ENCODE measurements at places on chromosomes 12 and 14.

DNA sequence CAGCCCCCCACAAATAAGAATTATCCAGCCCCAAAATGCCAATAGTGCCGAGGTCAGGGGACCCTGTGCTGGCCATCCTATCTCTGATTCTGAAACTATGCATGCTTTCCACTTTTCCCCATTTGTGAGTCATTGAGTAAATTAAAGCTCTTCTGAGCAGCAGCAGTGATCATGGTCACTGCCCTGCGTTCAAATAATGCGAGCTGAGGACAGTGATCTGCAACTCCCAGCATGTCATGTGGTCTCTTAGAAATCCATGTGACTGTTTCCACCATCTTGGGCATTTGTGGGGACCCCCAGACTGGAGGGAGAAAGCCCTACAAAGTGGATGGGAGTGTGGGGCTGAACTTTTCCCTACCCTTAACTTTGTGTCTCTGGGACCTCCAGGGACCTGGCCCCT is 53.8 kb downstream of the C14orf132 start:
- H3K27me3 ChIP-seq, result no peaks in the 10 kb centered on the region
- H3K4me1 ChIP-seq, result peaks cover 14% of the 10 kb centered on the region
- no peak overlapping the region for H3K4me3 ChIP-seq
- DNase-seq, result no peak
- no peak overlapping the region for H3K27ac ChIP-seq

GRCh38 chr12:106178562-106178961 is 39.8 kb upstream of the NUAK1 start:
- H3K36me3 ChIP-seq, result no peaks in the 10 kb centered on the region
- H3K27ac ChIP-seq, result no peak overlapping the region
- no peaks in the 10 kb centered on the region for H3K27me3 ChIP-seq
- no peaks in the 10 kb centered on the region for H3K4me1 ChIP-seq

- H3K36me3 ChIP-seq, result no peaks in the 10 kb centered on the region
- H3K27ac ChIP-seq, result no peak overlapping the region
- DNase-seq, result no peak
- H3K27me3 ChIP-seq, result no peaks in the 10 kb centered on the region
- no peak overlapping the region for H3K4me3 ChIP-seq
- peaks cover 10% of the 10 kb centered on the region for H3K4me1 ChIP-seq
These were observed 218.5 kb downstream of the PHETA1 start for GRCh38 chr12:111150360-111150759.

DNA sequence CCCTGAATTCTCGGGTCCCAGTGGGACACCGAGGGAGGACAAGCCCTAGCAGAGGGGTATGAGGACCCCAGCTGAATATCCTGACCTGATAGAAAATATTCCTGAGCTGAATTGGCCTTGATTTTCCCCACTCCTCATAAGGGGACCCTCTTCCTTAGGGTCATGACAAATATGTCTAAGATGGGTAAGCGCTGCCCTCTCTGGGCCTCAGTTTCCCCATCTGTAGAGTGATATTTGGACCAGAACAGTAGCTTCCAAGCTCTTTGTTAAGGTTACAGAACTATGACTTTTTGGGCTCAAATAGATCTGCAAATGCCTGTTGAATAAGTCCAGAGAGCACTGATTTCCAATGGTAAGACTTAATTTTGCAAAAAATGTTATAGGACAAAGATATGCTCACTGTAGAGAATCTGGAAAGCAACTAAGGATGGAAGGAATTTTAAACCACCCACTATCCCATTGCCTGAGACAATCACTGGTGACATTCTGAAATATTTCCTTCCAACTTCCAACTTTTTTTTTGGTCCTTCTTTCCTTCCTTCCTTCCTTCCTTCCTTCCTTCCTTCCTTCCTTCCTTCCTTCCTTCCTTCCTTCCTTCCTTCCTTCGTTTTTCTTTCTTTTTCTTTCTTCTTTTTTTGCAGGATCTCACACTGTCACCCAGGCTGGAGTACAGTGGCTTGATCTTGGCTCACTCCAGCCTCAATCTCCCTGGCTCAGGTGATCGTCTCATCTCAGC is 32.0 kb downstream of the MYL2 start:
- no peak overlapping the region for H3K27ac ChIP-seq
- no peaks in the 10 kb centered on the region for H3K27me3 ChIP-seq
- DNase-seq, result no peak
- no peaks in the 10 kb centered on the region for H3K4me1 ChIP-seq
- H3K36me3 ChIP-seq, result no peaks in the 10 kb centered on the region

GRCh38 chr12:104514092-104514810 is 57.5 kb downstream of the CHST11 start:
- H3K4me1 ChIP-seq, result peaks cover 10% of the 10 kb centered on the region
- H3K4me3 ChIP-seq, result no peak overlapping the region
- no peaks in the 10 kb centered on the region for H3K36me3 ChIP-seq
- DNase-seq, result no peak
- no peaks in the 10 kb centered on the region for H3K27me3 ChIP-seq
- H3K27ac ChIP-seq, result no peak overlapping the region

GRCh38 chr14:104576232-104576969 is 3.2 kb upstream of the C14orf180 start:
- no peak overlapping the region for H3K27ac ChIP-seq
- H3K27me3 ChIP-seq, result no peaks in the 10 kb centered on the region
- H3K4me3 ChIP-seq, result no peak overlapping the region
- no peak for DNase-seq
- no peaks in the 10 kb centered on the region for H3K36me3 ChIP-seq

DNA sequence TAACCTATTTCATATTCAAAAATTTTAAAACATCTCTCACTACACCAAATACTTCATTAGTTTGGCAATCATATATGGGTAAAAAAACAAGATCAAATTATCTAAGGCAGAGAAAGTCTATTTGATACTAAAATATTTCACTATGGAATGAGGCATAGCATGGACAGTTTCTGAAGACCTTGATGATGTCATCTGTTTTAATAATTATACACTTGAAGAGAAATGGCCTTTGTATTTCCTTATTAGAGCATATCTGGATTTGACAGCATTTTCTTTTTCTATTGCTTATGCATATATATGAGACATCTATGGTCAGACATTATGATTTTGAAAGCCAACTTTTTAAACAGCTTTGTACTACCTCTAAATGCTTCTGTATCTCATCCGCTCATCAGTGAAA is 88.6 kb downstream of the DDHD1 start:
- H3K27ac ChIP-seq, result no peak overlapping the region
- no peak overlapping the region for H3K4me3 ChIP-seq
- H3K27me3 ChIP-seq, result no peaks in the 10 kb centered on the region
- no peak for DNase-seq

DNA sequence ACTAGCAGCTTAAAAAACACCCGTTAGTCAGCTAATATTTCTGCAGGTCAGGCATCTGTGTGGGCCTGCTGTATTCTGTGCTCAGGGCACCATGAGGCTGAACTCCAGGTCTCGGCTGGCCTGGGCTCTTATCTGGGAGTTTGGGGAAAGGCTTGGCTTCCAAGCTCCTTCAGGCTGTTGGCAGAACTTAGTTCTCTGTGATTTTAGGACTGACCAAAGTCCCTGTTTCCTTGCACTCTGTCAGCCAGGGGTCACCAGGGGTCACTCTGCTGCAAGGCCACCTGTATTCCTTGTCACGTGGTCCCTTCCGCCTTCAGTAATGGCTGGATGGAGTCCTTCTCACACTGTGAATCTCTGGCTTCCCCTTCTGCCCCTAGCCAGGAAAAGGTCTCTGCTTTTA is 586.4 kb downstream of the AACS start:
- H3K4me3 ChIP-seq, result no peak overlapping the region
- no peaks in the 10 kb centered on the region for H3K36me3 ChIP-seq
- no peak overlapping the region for H3K27ac ChIP-seq
- DNase-seq, result no peak

DNA sequence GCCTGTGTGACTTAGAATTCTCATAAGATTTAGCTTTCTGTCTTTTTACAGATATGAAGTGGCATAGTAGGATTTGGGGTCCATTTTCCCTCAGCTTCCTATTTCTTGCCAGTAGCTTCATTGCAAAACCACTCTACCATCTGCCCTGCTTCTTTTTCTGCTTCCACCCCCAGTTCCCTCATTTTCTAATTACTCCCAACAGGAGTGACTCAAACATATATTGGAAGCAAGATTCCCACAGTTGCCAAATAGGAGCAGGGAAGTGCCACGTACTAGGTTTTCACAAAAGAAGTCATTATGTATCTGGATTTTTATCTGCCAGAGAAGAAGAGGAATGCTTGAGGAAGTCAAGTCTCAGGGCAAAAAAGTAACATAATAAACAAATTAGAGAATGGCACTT is 64.1 kb downstream of the ANO4 start:
- no peak overlapping the region for H3K4me3 ChIP-seq
- H3K27me3 ChIP-seq, result no peaks in the 10 kb centered on the region
- H3K27ac ChIP-seq, result no peak overlapping the region
- no peak for DNase-seq
- H3K4me1 ChIP-seq, result 0 out of 2 replicates have a peak, but pooled peaks cover 4% of the 10 kb centered on the region

GRCh38 chr14:50542941-50543418 is 10.6 kb upstream of the MAP4K5 start:
- H3K27ac ChIP-seq, result no peak overlapping the region
- no peak overlapping the region for H3K4me3 ChIP-seq
- H3K36me3 ChIP-seq, result no peaks in the 10 kb centered on the region
- peak; percentile 77 for DNase-seq
- no peaks in the 10 kb centered on the region for H3K4me1 ChIP-seq
- H3K27me3 ChIP-seq, result no peaks in the 10 kb centered on the region

- no peak overlapping the region for H3K4me3 ChIP-seq
- no peak for DNase-seq
- no peaks in the 10 kb centered on the region for H3K27me3 ChIP-seq
- H3K27ac ChIP-seq, result no peak overlapping the region
These were observed 9.2 kb upstream of the INF2 start for GRCh38 chr14:104680056-104680805.

DNA sequence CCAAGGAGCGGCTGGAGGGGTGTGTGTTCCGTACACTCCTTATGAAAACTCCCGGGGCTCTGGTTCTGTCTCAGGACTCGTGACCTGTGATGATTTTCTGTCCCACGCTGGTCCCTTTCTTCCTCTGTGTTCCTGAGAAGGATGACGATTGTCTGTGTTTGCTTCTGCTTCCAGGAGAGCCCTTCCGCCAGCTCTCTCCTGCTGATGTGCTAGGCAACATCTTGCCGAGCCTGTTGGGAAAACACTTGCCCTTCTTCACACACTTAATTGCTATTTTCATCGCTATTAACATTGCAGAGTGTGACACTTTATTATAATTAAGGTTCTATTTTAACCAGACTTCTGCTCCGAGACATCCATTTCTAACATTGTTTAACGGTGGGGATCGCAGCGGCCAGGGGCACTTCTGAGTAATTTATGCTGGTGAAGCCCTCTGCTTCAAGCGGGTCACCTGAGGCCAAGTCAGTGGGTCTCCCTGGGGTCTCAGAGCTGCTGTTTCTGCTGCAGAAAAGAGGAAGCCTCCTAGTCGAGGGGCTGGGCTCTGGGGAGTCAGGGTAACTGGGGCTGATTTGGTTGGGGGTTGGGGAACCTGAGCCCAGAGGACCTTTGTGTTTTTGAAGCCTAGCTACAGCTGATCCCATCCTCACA is 88.6 kb downstream of the PRMT8 start:
- peaks cover 8% of the 10 kb centered on the region for H3K4me1 ChIP-seq
- no peaks in the 10 kb centered on the region for H3K27me3 ChIP-seq
- H3K36me3 ChIP-seq, result no peaks in the 10 kb centered on the region
- DNase-seq, result no peak

GRCh38 chr14:100025111-100025510 is 40.1 kb upstream of the EVL start:
- H3K27ac ChIP-seq, result no peak overlapping the region
- DNase-seq, result peak; percentile 75
- H3K4me3 ChIP-seq, result no peak overlapping the region
- peaks cover 4% of the 10 kb centered on the region for H3K27me3 ChIP-seq
- no peaks in the 10 kb centered on the region for H3K36me3 ChIP-seq

DNA sequence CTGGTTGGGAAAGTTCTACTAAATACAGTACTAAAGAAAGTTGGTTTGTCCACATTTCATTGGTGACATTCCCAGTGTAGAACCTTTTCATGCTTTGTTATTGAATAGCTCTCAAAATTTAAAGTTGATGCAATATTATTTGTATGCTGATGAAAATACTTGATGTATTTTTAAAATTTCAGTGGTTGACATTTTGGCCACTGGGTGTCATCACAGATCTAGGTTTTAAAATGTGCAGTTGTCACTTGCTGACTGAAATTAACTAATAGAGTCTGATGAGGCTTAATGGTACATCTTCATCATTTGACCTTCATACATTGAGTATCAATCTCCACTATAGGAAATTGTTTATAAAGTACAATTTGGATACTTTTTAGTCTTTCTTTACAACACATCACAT is 37.1 kb downstream of the CMAS start:
- H3K4me3 ChIP-seq, result no peak overlapping the region
- no peaks in the 10 kb centered on the region for H3K27me3 ChIP-seq
- no peak overlapping the region for H3K27ac ChIP-seq
- peak; percentile 32 for DNase-seq
- no peaks in the 10 kb centered on the region for H3K36me3 ChIP-seq

DNA sequence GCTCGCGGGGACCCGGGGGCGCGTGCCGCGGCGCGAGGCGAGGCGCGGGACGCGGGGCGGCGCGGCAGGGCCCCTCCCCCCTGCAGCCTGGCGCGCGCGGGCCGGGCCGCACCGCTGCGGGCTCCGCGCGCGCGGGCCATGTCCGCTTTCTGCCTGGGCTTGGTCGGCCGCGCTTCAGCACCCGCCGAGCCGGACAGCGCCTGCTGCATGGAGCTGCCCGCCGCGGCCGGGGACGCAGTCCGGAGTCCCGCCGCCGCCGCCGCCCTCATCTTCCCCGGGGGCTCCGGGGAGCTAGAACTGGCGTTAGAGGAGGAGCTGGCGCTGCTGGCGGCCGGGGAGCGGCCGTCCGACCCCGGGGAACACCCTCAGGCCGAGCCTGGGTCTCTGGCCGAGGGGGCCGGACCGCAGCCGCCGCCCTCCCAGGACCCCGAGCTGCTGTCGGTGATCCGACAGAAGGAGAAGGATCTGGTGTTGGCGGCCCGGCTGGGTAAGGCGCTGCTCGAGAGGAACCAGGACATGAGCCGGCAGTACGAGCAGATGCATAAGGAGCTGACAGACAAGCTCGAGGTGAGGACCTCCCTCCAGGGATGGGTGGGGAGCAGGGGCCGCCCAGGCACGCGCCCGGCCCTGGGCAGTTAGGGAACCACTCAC is 820 bp downstream of the BICDL1 start:
- peak overlapping the region; percentile 89 for H3K4me3 ChIP-seq
- no peaks in the 10 kb centered on the region for H3K36me3 ChIP-seq
- H3K4me1 ChIP-seq, result peaks cover 23% of the 10 kb centered on the region
- peaks cover 16% of the 10 kb centered on the region for H3K27me3 ChIP-seq

GRCh38 chr12:9797722-9798619 is 29.3 kb upstream of the KLRF1 start:
- H3K27me3 ChIP-seq, result no peaks in the 10 kb centered on the region
- no peak overlapping the region for H3K4me3 ChIP-seq
- DNase-seq, result peak; percentile 94
- no peaks in the 10 kb centered on the region for H3K36me3 ChIP-seq
- no peak overlapping the region for H3K27ac ChIP-seq

DNA sequence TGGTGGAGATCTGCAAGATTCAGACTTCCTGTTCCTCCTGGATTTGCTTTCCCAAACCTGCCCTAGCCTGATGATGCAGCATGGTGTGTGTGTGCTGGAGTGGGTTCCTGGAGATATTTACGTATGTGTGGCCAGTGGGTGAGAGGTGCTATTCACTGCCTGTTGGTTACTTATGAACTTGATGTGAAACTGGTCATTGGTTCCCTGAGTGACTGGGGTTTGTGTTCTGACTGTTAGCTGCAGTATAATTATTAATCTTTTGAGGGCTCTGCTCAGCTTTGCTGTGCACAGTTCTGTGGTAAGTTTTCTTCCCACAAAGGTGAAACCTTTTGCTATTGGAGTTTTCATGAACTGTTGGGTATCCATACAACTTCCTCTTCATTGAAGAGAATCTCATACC is 541.8 kb upstream of the FBXO33 start:
- no peak overlapping the region for H3K4me3 ChIP-seq
- no peak for DNase-seq
- peaks cover 8% of the 10 kb centered on the region for H3K4me1 ChIP-seq
- no peaks in the 10 kb centered on the region for H3K36me3 ChIP-seq
- no peak overlapping the region for H3K27ac ChIP-seq

All from GM23338 (cell line).